Suprapubic skin (tissue), 4 donors: ENCODE measurements at places on chromosomes 4 and X. TPM values are rescaled to one million over a fixed set of nuclear protein-coding genes. Genes with fewer than 3 reads are reported as not detected.

DNA sequence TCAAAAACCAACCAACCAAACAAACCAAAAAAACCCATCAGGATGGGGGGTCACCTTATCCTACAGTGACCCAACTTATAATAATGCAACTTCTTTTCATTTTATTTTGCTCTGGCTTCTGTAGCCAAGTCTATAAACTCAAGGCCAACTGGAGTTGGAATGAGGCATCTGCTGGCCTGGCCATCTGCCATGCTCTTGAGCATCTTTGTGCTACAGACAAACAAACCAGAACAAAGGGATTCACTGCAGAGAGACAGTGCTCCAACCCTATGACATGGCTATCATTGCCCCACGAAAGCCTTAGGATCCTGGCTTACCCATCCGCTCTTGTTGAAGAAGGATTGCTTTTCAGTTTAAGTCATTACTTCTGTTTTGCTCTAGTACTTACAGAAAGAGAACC, 49.2 kb upstream of the SCRG1 start:
- no peak for DNase-seq
- H3K27me3 ChIP-seq: no peaks in the 10 kb centered on the region
- peaks cover 14% of the 10 kb centered on the region for H3K4me1 ChIP-seq

The MAGEA12 gene
- not detected for total RNA-seq

DNA sequence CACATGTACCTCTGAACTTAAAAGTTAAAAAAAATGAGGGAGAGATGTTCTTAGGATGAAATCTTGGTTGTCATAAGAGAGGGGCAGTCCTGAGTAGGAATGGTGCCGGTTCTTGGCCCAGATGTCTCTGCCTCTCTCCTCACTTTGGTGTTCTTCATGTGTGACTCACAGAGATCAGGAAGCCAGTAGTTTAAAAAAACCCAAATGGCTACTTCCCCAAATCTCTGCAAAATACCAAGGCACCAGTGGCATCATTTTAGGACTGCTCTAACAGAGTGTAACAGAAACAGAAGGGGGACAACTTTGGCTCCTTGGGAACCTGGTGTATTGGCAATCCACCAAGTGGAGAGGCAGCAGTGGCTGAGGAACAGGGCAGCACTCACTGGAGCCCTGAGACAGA, 116.8 kb downstream of the SCD5 start:
- no peaks in the 10 kb centered on the region for H3K36me3 ChIP-seq
- H3K27ac ChIP-seq: no peak overlapping the region
- H3K4me1 ChIP-seq: peaks cover 11% of the 10 kb centered on the region
- no peak for DNase-seq
- H3K27me3 ChIP-seq: no peaks in the 10 kb centered on the region

DNA sequence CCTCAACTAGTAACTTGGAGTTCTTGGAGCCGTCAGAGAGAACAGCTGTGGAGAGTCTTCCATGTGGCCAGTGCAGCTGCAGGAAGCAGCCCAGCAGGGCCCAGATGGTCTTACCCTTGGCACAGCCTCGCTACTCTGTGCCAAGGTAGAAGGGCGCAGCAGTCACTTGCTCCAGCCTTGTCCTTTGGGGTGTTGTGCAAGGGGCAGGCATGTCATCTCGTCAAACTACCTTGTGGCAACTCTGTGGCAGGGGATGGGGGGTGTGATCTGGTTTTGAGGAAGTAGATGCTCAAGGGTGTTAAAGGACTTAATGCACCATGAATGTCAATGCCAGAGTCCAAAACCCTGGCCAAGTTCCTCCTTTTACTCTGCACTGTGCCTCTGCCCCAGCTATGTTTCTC, 34.2 kb upstream of the TBC1D14 start:
- DNase-seq: no peak
- no peak overlapping the region for H3K27ac ChIP-seq
- H3K4me1 ChIP-seq: peaks cover 18% of the 10 kb centered on the region
- H3K27me3 ChIP-seq: no peaks in the 10 kb centered on the region
- no peak overlapping the region for H3K4me3 ChIP-seq

GRCh38 chr4:163548481-163549243, 54.2 kb downstream of the TMA16 start:
- H3K27ac ChIP-seq: no peak overlapping the region
- no peaks in the 10 kb centered on the region for H3K27me3 ChIP-seq
- H3K4me3 ChIP-seq: no peak overlapping the region
- DNase-seq: no peak

- peak; percentile 80 for DNase-seq
- H3K27ac ChIP-seq: peak overlapping the region; percentile 86
- H3K27me3 ChIP-seq: no peaks in the 10 kb centered on the region
- peak overlapping the region; percentile 68 for H3K4me3 ChIP-seq
Observed at GRCh38 chr4:122152711-122153226, 638 bp downstream of the BLTP1 start.

The HSFX3 gene
- not detected for total RNA-seq

GRCh38 chr4:10281996-10282395, 165.4 kb upstream of the WDR1 start:
- no peaks in the 10 kb centered on the region for H3K4me1 ChIP-seq
- no peaks in the 10 kb centered on the region for H3K27me3 ChIP-seq
- no peak for DNase-seq
- H3K4me3 ChIP-seq: no peak overlapping the region
- no peaks in the 10 kb centered on the region for H3K36me3 ChIP-seq

DNA sequence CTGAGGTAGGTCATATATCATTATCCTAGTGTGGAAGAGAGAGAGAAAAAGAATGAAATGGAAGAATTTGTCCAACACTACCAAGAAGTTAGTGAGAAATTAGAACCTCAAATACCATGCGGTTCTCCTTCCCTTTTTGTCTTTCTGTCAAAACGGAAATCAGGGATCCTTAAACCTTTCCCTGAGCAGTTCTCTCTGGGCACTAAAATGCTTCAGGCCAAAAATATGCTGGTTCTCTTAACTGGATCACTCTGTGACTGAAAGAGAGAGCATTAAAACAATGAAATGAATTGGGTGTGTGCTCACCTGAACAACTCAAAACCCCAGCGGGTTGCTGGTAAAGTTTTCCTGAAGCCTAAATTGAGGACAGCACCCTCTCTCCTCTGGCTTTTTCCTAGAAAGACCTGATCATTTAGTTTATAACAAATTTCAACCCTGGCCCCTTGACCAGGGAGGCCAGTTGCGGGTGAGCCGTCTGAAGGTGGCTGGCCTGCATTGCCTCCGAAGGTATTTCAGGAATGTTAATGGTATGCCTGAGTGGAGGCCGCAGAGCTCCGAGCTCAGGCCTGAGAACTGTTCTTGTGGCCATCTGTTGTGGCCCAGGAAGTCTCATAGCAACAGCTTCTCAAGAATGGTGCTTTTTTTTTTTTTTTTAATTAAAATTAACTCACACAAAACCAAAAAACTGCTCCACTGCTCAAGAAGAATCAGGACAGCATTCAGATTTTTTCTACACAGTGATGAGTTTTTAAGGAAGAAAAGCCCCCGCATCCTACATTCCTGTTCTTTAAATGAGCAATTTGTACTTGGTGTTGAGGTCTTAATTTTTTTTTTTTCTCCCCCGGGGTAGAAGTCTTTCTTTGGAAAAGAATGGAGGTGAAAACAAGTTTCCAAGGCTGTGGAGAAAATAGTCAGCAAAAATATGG, 155.1 kb downstream of the SHROOM3 start:
- H3K4me1 ChIP-seq: peaks cover 16% of the 10 kb centered on the region
- peaks cover 10% of the 10 kb centered on the region for H3K27me3 ChIP-seq
- H3K27ac ChIP-seq: peak overlapping the region; percentile 9
- no peak for DNase-seq
- H3K36me3 ChIP-seq: no peaks in the 10 kb centered on the region
- H3K4me3 ChIP-seq: no peak overlapping the region

DNA sequence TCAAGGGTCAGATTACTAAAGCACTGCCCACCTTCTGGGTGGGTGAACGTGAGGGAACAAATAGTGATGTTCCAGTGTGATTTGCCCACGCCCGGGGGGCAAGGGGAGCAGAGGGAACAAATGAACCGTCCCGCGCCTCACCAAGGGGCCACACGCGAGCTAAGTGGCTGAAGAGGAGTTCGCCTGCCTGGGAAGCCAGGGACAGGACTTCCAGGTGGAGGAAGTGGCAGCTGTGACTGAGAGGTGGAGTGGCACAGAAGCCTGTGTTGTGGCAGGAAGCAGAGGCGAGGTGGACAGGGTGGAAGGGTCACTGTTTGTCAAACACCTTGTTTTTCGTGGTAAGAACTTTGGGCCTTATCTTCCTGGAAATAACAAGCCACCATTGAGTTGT, 9.0 kb upstream of the SORBS2 start:
- H3K4me1 ChIP-seq: no peaks in the 10 kb centered on the region
- H3K27me3 ChIP-seq: no peaks in the 10 kb centered on the region
- no peaks in the 10 kb centered on the region for H3K36me3 ChIP-seq
- DNase-seq: no peak
- no peak overlapping the region for H3K27ac ChIP-seq

DNA sequence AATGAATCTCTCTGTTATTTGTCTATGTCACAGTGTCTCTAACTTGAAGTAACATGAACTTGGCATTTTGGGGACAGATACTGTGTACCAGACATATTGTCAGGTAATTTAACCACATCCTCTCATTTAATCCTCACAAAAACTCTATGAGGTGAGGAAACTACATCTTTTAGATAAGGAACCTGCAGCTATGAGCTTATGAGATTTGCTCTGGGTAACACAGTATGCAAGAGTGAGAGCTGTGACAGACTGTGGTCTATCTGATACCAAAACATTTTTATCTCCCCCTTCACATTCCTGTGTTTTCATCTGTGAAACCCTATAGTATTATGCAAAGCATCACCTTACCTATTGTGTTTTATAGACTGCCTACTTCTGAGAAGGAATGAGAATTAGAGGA, 58.4 kb upstream of the HS3ST1 start:
- H3K4me1 ChIP-seq: no peaks in the 10 kb centered on the region
- H3K27ac ChIP-seq: no peak overlapping the region
- no peak for DNase-seq
- H3K27me3 ChIP-seq: no peaks in the 10 kb centered on the region

- no peak overlapping the region for H3K4me3 ChIP-seq
- H3K27ac ChIP-seq: no peak overlapping the region
- H3K27me3 ChIP-seq: no peaks in the 10 kb centered on the region
- DNase-seq: no peak
- H3K4me1 ChIP-seq: no peaks in the 10 kb centered on the region
- H3K36me3 ChIP-seq: no peaks in the 10 kb centered on the region
Observed at GRCh38 chrX:37817176-37817575, 30.2 kb downstream of the DYNLT3 start.

- H3K27me3 ChIP-seq: no peaks in the 10 kb centered on the region
- H3K27ac ChIP-seq: no peak overlapping the region
- DNase-seq: no peak
- H3K4me1 ChIP-seq: no peaks in the 10 kb centered on the region
- H3K4me3 ChIP-seq: no peak overlapping the region
Observed at GRCh38 chrX:9260603-9261002, 204.3 kb upstream of the TBL1X start.

GRCh38 chr4:89469930-89470375, 162.4 kb upstream of the GPRIN3 start:
- no peaks in the 10 kb centered on the region for H3K36me3 ChIP-seq
- no peak overlapping the region for H3K27ac ChIP-seq
- H3K4me3 ChIP-seq: no peak overlapping the region
- H3K27me3 ChIP-seq: no peaks in the 10 kb centered on the region
- H3K4me1 ChIP-seq: no peaks in the 10 kb centered on the region
- DNase-seq: no peak

DNA sequence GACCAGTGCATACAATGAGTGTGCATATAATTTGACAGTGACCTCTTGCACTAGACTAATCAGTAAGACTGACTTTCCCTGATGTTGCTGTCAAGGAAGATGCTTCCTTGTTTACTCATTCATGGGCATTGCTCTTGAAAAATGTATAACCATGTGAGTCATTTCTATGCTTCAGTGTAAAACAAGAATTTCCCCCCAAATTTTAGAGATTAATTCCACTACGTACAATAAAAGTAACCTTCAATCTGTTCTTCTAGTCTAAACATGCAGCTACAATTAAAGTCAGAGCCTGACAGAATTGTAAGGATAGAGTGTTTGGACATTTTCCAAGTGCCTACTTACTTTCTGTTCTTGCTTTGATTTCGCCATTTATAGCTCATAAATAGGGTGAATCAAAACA, 935.7 kb downstream of the RAPGEF2 start:
- H3K4me1 ChIP-seq: no peaks in the 10 kb centered on the region
- H3K27me3 ChIP-seq: no peaks in the 10 kb centered on the region
- H3K36me3 ChIP-seq: no peaks in the 10 kb centered on the region
- H3K4me3 ChIP-seq: no peak overlapping the region
- H3K27ac ChIP-seq: no peak overlapping the region

The PPP4R3C gene
- not detected for total RNA-seq

GRCh38 chrX:131633285-131633917, 89.5 kb downstream of the OR13H1 start:
- no peaks in the 10 kb centered on the region for H3K4me1 ChIP-seq
- no peaks in the 10 kb centered on the region for H3K27me3 ChIP-seq
- H3K4me3 ChIP-seq: no peak overlapping the region
